Fibroblast of mammary gland (primary cell): ENCODE measurements at places on chromosomes 3 and 15.

- DNase-seq = no peak
Observed at GRCh38 chr3:2526926-2527325, 428.3 kb downstream of the CNTN4 start.

DNA sequence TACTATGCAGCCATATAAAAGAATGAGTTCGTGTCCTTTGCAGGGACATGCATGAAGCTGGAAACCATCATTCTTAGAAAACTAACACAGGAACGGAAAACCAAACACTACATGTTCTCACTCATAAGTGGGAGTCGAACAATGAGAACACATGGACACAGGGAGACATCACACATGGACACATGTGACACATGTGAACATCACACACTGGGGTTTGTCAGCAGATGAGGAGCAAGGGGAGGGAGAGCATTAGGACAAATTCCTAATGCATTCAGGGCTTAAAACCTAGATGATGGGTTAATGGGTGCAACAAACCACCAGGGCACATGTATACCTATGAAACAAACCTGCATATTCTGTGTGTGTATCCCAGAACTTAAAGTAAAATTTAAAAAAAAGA lies 408.0 kb downstream of the EPHB1 start:
- no peak for DNase-seq

- peak; percentile 19 for DNase-seq
Observed at GRCh38 chr3:196499807-196500524, 3.6 kb downstream of the RNF168 start.

GRCh38 chr15:48515500-48515899 lies 130.0 kb downstream of the FBN1 start:
- no peak for DNase-seq

GRCh38 chr3:177461765-177462164 lies 264.5 kb upstream of the TBL1XR1 start:
- no peak for DNase-seq

DNA sequence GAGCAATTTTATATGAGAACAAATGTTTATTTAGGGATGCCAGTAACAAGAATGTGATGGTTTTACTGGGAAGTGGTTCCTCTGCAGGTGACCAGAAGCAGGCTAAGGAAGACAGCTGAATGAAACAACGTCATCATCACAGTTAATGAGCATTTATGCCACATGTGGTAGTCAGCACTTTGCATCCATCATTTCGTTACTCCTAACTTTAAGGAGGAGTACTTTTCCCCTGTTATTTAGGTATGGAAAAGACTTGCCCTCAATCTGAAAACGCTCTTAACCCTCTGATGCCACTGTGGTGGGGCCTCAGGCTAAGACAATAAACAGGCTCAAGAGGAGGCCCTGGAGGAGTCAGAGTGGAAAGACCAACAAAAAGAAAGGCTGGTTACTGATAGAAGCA lies 31.2 kb downstream of the INTS14 start:
- DNase-seq = no peak

DNA sequence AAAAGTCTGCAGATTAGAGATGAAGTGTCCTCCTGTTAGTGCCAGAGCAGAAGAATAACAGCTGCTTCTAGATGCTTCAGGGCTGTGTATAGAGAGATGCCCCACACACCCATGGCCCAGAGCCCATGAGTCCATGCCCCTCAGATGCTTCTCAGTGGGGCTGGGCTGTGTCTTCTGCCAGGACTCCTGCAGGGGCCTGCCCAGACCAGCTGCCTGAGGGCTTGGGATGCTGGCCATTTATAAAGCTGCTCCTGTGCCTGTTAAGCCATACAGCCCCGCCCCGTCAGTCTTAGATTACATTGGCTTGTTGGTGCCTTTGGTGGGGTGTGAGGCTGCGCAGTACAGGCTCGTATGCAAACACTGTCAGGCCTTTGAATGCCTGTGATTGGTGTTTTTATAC lies 318.0 kb upstream of the CTDSPL start:
- DNase-seq = no peak

DNA sequence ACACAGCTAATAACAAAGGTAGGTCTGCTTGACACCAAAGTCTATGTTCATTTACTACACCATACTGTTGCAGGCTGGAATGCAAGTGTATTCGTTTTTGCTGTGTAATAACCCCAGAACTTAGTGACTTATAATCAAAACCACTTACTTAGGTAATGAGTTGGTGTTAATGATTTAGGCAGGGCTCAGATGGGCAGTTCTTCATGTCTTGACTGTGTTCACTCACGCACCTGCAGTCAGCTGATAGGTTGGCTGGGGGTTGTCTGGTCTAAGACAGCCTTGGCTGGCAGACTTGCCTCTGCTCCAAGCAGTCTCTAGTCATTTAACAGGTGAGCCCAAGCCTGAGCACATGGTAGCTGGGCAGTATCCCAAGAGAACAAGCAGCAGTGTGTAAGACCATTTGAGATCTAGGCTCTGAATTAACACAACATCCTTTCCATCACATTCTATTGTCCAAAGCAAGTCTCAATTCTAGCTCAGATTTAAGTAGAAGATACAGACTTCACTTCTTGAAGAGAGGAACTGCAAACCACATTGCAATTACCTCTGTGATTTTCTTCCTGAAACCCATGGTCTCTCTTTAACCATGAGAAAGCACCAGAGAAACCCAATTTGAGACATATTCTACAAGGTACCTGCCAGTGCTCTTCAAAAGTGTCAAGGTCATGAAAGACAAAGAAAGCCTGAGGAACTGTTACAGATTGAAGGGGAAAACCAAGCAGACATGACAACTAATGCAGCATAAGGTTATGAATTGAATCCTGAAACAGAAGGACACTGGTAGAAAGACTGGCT lies 13.3 kb upstream of the DCLK3 start:
- DNase-seq = no peak

DNA sequence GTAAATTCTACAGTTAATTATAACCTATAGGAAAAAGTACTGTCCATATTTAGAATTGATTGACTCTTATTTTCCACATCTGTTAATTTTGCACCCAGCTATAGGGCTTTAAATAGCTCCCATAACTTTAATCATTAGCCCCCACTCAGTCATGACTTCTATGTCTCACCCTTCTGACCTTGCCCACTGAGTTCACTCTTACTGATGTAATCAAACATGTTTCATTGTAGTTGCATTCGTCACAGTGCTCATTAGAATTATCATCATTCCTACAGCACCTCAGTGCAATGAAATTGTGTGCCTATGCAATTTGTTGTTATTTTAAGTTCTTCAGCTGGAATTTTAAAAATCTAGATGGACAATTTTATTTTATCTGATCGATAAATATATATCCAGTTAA lies 151.4 kb downstream of the TIGIT start:
- peak; percentile 47 for DNase-seq

GRCh38 chr3:118760585-118761290 lies 273.9 kb downstream of the IGSF11 start:
- no peak for DNase-seq

DNA sequence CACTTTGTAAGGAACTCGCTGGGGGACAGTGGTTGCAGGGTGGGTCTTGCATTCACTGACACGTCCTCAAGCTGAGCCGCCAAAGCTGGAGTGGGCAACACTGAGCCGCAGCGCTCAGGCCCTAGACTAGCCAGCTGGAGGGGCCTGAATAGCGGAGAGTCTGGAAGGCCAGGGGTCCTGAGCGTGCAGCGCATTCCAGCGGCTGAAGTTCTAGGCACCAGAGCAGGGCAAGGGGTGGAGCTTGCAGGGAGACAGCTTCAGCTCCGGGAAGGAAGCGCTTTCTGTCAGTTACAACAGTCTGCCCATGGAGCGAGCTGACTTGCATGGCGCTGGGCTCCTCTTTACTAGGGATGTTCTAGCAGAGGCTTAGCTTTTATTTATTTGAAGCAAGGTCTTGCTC lies 2.7 kb downstream of the MAP6D1 start:
- DNase-seq = no peak

GRCh38 chr3:184596886-184597575 lies 35.4 kb downstream of the EPHB3 start:
- DNase-seq = no peak

GRCh38 chr3:9810433-9810770 lies 340 bp downstream of the TTLL3 start:
- DNase-seq = no peak

DNA sequence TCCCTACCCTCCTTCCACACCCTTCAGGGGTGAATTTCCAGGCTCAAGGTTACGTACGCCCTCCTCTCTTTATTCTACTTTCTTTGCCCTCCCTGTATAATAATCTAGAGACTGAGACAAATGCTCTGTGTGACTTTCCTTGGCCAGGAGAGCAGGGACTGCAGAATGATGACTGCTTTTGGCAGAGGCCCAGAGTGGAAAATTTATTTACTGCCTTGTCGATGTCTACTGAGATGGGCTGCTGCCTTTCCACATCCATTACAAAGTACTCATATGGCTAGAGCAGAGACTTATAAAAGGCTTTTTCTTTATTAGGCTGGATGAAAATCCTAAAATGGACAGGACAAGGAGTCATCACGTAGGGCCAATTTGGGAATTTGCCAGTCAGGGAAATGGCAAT lies 576.2 kb downstream of the TUSC7 start:
- DNase-seq = no peak

- DNase-seq = peak; percentile 77
Observed at GRCh38 chr15:81256916-81257315, 60.2 kb downstream of the IL16 start.

- DNase-seq = no peak
Observed at GRCh38 chr15:30046430-30046829, 36.3 kb upstream of the GOLGA8J start.

GRCh38 chr3:46664188-46664970 lies 29.1 kb downstream of the ALS2CL start:
- no peak for DNase-seq
